ENCODE measurements at places on chromosomes 4 and X.

DNA sequence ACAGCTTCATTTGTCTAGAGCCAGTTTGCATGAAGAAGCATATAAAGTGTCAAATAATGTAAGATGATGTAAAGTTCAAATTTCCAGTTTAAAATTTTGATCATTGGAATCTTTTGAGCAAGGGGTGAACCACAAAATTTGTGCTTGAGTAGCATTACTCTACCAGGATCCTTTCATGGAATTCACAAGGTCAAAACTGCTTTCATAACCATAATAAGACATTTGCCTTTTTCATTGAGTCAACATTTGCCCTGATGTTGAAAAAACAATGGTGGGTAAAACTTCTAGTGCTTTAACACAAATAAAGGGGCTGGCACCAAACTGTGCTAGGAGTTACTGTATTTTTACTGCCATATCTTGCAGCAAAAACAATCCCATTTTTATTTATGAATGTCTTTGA is 142.2 kb downstream of the GLRA3 start:
- no peak for DNase-seq

DNA sequence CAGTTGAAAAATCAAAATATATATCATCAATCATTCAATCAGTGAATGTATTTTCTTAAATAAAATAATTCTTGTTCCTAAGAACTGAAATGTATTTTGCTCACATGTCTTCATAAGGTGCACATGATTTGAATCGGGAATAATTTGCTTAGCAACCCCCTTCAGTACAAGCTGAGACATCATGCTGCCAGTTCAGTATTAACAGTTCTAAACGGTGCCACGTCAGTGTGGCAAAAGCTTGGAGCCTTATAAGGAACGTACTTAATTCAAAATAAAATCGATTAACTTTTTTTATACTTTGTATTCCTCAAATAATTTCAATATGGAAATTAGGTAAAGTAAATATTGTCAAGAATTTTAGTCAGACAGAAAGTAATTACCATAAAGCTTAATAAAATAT is 287.9 kb downstream of the CCSER1 start:
- no peak for DNase-seq

GRCh38 chrX:50971395-50971794 is 60.9 kb downstream of the BMP15 start:
- no peak for DNase-seq

GRCh38 chr4:152257601-152258066 is 278.3 kb downstream of the FBXW7 start:
- DNase-seq = no peak

DNA sequence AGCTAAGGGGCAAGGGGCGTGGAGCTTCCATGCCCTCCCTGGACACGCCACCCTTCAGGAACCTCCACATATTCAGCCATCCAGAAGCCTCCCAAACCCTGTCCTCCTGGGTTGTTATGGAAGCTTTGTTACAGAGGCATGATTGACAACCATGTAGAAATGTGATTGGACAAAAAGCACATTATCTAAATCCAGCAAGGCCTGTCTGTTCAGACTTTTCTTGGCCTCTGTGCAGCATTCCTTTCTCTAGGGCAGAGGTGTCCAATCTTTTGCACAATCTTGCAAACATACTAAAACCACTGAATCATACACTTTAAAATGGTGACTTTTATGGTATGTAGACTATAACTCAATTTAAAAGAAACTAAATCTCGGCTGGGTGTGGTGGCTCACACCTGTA is 12.7 kb downstream of the STEEP1 start:
- DNase-seq = no peak
